Activated CD4-positive, alpha-beta T cell treated with anti-CD3 and anti-CD28 coated beads, Interleukin-2, amount 10 ng/mL, durations not matched to agents 7 days and 5 days (primary cell): ENCODE measurements at places on chromosomes 3 and 15. TPM values are rescaled to one million over a fixed set of nuclear protein-coding genes. Genes with fewer than 3 reads are reported as not detected.

MITF gene
- total RNA-seq = not detected

HYAL1 gene
- not detected for total RNA-seq

IL17RD gene
- total RNA-seq = not detected

DNA sequence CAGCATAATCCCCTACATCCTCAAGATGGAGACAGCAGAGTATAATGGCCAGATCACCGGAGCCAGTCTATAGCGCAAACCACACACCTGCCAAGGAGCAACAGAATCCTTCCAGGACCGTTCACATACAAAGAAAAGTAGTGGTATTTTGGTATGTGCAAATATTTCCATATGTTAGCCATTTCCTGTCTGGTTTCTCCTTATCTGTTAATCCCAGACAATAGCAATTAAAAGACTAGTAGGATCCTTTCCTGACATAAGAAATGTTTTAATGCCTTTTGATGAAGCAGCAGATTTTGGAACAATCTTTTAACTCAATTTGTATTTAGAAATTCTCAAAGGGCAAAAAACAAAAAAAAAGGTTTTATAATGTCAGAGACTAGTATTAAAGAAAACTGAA is 22.2 kb downstream of the MRPS25 start:
- no peak for DNase-seq
